ENCODE measurements at places on chromosomes 3 and 15. TPM values are rescaled to one million over a fixed set of nuclear protein-coding genes. Genes with fewer than 3 reads are reported as not detected.

CCR8 gene
- total RNA-seq, result not detected

RABL3 gene
- 17.1 TPM for total RNA-seq

C3orf70 gene
- total RNA-seq, result 10.2 TPM

XCR1 gene
- total RNA-seq, result not detected

TXNRD3 gene
- total RNA-seq, result 11.3 TPM

ADGRG7 gene
- not detected for total RNA-seq

CTXND1 gene
- not detected for total RNA-seq

GXYLT2 gene
- 140 TPM for total RNA-seq

SLC33A1 gene
- total RNA-seq, result 30.0 TPM

TRH gene
- total RNA-seq, result not detected

TFDP2 gene
- 24.8 TPM for total RNA-seq

CRYGS gene
- total RNA-seq, result 2.8 TPM

FHIT gene
- total RNA-seq, result 3.8 TPM

UROC1 gene
- 0.15 TPM for total RNA-seq

LIPH gene
- 0.40 TPM for total RNA-seq

BCL2A1 gene
- not detected for total RNA-seq

P4HTM gene
- total RNA-seq, result 31.0 TPM

ASB14 gene
- total RNA-seq, result not detected

GOLGA8H gene
- total RNA-seq, result 1.8 TPM

MAPK6 gene
- 59.0 TPM for total RNA-seq
